ENCODE measurements at places on chromosomes 6 and 20.

GRCh38 chr6:42354702-42355101 lies 97.0 kb downstream of the TRERF1 start:
- DNase-seq = no peak

DNA sequence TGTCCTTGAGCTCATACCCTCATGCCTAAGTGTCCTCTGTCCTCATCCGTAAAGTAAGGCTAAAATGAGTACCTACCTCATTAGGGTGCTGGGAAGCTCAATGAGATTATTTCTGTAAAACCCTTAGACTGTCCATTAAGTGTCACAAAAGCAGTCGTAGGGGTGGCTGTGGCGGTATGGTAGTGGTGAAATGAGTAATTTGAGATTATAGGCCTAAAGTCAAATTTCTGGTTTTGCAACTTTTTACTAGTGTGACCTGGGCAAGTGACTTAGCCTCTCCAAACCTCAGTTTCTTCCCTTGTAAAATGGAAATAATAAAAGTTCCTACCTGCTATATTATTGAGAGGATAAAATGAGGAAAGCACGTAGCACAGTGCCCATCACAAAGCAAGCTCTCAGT lies 148.2 kb upstream of the AKAP12 start:
- no peak for DNase-seq

GRCh38 chr20:64277571-64278316 lies 22.2 kb downstream of the PCMTD2 start:
- DNase-seq = no peak

GRCh38 chr20:1371202-1371782 lies 21.6 kb downstream of the FKBP1A start:
- no peak for DNase-seq

Data from kidney capillary endothelial cell (primary cell).